ENCODE measurements at places on chromosomes 3 and 15.

DNA sequence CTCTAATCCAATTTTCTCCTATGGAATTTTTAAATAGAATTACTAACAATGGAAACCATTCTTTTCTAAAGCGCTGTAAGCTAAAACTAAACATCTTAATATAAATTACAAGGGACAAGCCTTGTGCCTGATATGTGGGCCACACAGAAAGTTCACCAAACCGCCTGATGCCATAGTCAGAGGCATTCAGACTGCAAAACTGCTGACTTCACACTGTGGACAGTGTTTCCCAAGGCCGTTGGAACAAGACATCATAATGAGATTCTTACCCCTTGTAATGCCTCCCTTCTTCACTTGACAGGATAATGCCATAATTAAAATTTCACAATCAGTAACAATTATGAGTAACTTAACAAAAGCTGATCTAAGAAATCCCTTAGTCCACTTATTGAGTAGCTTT, 14.9 kb downstream of the SH3GL3 start:
- DNase-seq: no peak
- no peaks in the 10 kb centered on the region for H3K36me3 ChIP-seq
- no peaks in the 10 kb centered on the region for H3K27me3 ChIP-seq
- no peak overlapping the region for H3K4me3 ChIP-seq
- H3K4me1 ChIP-seq: peaks cover 3% of the 10 kb centered on the region

GRCh38 chr3:69538281-69538680, 152.4 kb upstream of the FRMD4B start:
- peaks cover 20% of the 10 kb centered on the region for H3K4me1 ChIP-seq
- H3K27me3 ChIP-seq: peaks cover 50% of the 10 kb centered on the region
- no peak for DNase-seq
- H3K27ac ChIP-seq: no peak overlapping the region
- H3K4me3 ChIP-seq: no peak overlapping the region
- H3K36me3 ChIP-seq: no peaks in the 10 kb centered on the region

GRCh38 chr15:88654430-88655102, 15.8 kb downstream of the ISG20 start:
- H3K27me3 ChIP-seq: no peaks in the 10 kb centered on the region
- no peak overlapping the region for H3K4me3 ChIP-seq
- H3K36me3 ChIP-seq: no peaks in the 10 kb centered on the region
- DNase-seq: no peak
- H3K27ac ChIP-seq: no peak overlapping the region
- H3K4me1 ChIP-seq: peaks cover 5% of the 10 kb centered on the region

DNA sequence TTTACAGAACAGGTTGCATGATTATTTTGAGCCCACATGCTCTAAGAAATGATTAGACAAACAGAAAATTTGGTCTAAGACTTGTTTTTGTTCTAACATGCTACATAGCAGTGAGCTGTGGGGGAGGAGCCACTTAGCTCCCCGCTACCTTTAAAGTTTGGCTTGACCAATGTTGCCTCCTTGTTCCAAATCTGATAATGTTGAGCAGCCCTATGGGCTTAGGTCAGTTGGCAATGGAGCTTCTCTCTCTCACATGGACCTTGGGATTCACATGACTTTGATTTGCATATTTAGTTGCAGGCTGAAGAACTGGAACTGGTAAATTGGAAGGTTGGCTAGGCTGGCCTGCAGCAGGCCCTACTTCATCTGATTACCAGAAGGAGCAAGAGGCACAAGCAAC, 116.4 kb downstream of the EBLN2 start:
- no peak for DNase-seq
- no peaks in the 10 kb centered on the region for H3K27me3 ChIP-seq
- no peaks in the 10 kb centered on the region for H3K4me1 ChIP-seq
- H3K36me3 ChIP-seq: no peaks in the 10 kb centered on the region

DNA sequence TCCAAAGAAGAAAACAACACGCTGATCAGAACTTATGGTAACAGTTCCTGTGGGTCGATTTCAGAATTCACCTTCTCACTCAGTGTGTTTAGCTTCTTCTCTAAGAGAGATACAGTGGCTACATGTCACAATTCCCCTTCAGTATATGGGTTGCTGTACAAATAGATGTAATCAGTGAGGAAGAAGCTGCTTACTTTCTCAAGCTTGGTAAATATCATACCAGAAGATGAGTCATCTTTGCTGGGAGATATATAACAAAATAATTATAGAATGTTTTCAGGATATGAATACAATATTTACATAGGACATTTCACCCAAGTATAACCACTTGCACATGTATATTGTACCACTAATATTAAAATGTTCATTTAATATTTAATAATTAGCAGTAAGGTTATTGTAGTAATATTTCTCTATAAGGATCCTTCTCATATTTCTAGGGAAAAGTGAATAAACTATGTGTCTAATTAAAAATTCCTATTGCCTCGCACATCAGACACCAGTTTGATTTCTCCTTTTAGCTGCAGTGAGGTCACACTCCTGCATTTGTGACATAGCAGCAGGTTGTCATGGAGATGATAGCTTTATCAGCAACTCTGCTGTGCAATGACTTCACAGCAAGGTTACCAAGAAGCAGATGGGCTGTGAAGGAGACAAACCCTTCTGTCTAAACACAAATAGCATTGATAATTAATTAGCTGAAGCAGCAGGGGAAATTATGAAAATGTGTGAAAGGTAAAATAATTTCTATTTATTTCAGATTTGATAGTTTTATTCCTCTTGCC, 211.4 kb downstream of the TUSC7 start:
- H3K4me1 ChIP-seq: no peaks in the 10 kb centered on the region
- H3K4me3 ChIP-seq: no peak overlapping the region
- no peak for DNase-seq
- no peaks in the 10 kb centered on the region for H3K36me3 ChIP-seq

GRCh38 chr3:58666683-58667082, at the start of gene FAM3D:
FAM3D (minus strand) TSS chr3:58666774; CDS start chr3:58655563, 11,211 bp downstream.
- H3K27ac ChIP-seq: no peak within 1 kb of the TSS
- H3K4me1 ChIP-seq: no peaks in the 10 kb centered on the region
- DNase-seq: no peak

- no peaks in the 10 kb centered on the region for H3K27me3 ChIP-seq
- no peak overlapping the region for H3K4me3 ChIP-seq
- no peaks in the 10 kb centered on the region for H3K36me3 ChIP-seq
- no peak overlapping the region for H3K27ac ChIP-seq
- DNase-seq: no peak
- no peaks in the 10 kb centered on the region for H3K4me1 ChIP-seq
Measured at GRCh38 chr15:47384341-47384740, 333.0 kb upstream of the SEMA6D start.

DNA sequence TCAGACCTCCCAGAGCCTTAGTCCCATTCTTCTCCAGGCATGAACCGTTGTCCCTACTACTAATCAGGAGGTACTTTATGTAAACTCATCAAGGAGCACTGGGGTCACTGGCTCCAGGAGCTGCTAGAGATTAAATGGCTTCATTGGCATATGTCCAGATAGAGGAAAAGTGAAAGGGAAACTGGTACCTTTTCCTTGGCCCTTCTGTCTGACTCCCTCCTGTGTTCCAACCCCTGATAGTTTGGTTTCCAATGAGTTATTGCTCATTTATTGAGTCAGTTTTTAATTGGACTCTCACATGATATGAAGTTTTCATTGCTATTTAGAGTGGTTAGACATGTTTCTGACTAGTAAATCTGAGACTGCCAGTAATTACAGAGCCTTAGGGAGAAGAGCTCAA, 130.5 kb upstream of the BFSP2 start:
- no peak overlapping the region for H3K27ac ChIP-seq
- peaks cover 2% of the 10 kb centered on the region for H3K4me1 ChIP-seq
- H3K36me3 ChIP-seq: no peaks in the 10 kb centered on the region
- H3K4me3 ChIP-seq: no peak overlapping the region
- DNase-seq: no peak

DNA sequence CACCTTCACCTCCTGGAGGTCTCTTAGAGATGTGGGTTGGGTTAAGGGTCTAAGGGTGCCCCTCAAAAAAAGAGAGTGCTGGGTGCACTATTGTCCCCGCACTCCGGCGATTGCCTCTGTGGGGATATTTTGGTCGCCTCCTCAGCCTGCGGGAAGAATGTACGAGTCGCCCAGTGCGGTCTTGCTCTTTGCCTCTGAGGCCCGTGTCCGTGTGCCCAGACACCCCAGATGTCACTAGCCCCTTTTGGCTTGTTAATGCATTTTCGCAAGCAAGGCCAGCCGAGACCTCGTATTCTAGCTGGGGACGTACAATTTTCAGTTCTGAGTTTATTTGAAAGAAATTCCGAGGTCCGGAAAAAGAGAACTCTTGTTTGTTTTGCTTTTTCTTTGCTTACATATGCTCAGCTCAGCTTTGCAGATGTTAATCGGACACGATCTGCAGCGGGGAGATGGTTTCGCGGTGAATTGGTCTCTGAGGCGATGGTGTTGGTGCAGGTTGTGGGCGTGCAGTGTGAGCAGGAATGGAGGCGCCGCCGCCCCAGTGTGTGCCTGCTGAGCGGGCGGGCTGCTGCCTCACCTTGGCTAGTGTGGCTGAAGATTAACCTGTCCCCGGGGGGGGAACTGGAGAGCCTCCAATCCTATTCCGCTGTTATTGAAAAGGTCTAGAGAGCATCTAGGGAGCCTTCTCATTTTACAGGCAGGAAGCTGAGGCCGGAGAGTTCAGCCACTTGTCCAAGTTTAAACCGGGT, 1.4 kb downstream of the ST6GAL1 start:
- H3K27ac ChIP-seq: peak overlapping the region; percentile 87
- peak; percentile 40 for DNase-seq
- H3K27me3 ChIP-seq: no peaks in the 10 kb centered on the region
- peak overlapping the region; percentile 95 for H3K4me3 ChIP-seq
- peaks cover 4% of the 10 kb centered on the region for H3K36me3 ChIP-seq
- peaks cover 39% of the 10 kb centered on the region for H3K4me1 ChIP-seq

GRCh38 chr3:171001250-171001893, 25.1 kb downstream of the SLC2A2 start:
- no peaks in the 10 kb centered on the region for H3K4me1 ChIP-seq
- H3K36me3 ChIP-seq: no peaks in the 10 kb centered on the region
- no peak overlapping the region for H3K4me3 ChIP-seq
- H3K27ac ChIP-seq: no peak overlapping the region

GRCh38 chr3:192409201-192409837, 318.0 kb downstream of the FGF12 start:
- H3K4me3 ChIP-seq: peak overlapping the region; percentile 74
- H3K4me1 ChIP-seq: peaks cover 15% of the 10 kb centered on the region
- no peaks in the 10 kb centered on the region for H3K36me3 ChIP-seq
- peak; percentile 38 for DNase-seq
- H3K27me3 ChIP-seq: peaks cover 68% of the 10 kb centered on the region

- no peaks in the 10 kb centered on the region for H3K4me1 ChIP-seq
- H3K27me3 ChIP-seq: no peaks in the 10 kb centered on the region
- H3K27ac ChIP-seq: no peak overlapping the region
- no peaks in the 10 kb centered on the region for H3K36me3 ChIP-seq
Measured at GRCh38 chr3:19104459-19104858, 43.9 kb upstream of the KCNH8 start.

DNA sequence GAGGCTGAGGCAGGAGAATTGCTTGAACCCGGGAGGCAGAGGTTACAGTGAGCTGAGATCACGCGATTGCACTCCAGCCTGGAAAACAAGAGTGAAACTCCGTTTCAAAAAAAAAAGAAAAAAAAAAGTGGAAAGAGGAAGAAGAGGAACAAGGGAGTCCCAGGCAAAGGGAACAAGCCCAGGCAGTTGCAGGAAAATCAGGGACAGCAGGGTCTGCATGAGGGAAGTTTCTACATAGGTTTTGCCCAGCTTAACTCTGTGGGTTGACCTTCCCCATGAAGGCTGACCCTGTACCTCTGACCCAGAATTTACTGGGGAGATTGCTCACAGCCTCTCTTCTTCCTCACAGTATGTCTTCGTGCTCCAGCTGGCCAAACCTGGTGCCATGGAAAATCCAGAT, 12.3 kb downstream of the RBP1 start:
- no peak overlapping the region for H3K4me3 ChIP-seq
- no peak for DNase-seq
- H3K27me3 ChIP-seq: no peaks in the 10 kb centered on the region

DNA sequence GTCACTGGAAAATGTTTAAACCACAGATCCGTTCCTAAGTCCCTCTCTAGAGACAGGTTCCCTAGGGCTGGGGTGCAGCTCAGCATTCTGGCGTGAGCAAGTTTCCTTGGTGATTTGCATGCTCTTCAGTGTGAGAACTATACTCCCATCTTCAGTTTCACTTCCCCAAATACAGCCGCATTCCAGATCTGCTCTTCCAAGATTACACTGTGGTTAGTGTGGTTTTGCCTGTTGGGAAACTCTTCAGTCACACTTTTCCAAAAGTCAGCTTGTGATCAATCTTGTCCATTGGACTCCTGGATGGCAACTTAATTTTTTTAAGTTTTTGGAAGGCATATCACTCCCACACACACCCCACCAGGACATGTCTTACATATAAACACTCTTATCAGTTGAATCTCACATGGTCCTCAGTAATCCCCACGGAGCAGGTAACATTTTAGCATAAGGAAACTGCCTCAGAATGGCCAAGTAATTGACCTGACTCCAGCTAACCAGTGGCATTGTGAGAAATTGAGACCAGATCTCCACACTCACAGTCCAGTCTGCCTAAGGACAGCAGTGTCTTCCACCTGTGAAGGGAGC, 33.5 kb upstream of the PTPN23 start:
- DNase-seq: peak; percentile 53
- H3K36me3 ChIP-seq: peaks cover 16% of the 10 kb centered on the region

- H3K27ac ChIP-seq: no peak overlapping the region
- DNase-seq: no peak
- H3K4me3 ChIP-seq: no peak overlapping the region
- no peaks in the 10 kb centered on the region for H3K27me3 ChIP-seq
Measured at GRCh38 chr3:110815008-110815583, 256.5 kb upstream of the NECTIN3 start.

DNA sequence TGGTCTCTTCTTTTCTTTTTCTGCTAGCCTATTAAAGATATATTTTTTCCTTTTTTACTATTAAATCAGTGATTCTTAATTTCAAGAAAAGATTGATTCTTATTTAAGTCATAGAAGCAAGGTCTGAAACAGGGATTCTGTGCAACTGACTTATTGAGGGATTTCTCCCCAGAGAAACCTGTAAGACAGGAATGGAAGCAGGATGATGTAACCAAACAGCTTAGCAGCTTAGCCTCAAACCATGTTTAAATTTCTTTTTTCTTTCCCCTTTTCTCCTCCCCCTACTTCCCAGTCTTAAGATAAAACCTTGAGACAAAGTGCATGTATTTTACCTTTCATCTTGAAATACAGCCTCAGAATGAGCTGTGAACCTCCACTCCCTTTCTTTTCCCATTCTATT, 322.8 kb downstream of the NEK10 start:
- no peak overlapping the region for H3K27ac ChIP-seq
- no peaks in the 10 kb centered on the region for H3K27me3 ChIP-seq
- no peaks in the 10 kb centered on the region for H3K36me3 ChIP-seq
- no peak overlapping the region for H3K4me3 ChIP-seq
- no peak for DNase-seq
- H3K4me1 ChIP-seq: no peaks in the 10 kb centered on the region

GRCh38 chr3:50447290-50447840, 56.1 kb downstream of the CACNA2D2 start:
- no peaks in the 10 kb centered on the region for H3K36me3 ChIP-seq
- no peak for DNase-seq
- H3K27ac ChIP-seq: no peak overlapping the region
- H3K4me1 ChIP-seq: peaks cover 5% of the 10 kb centered on the region

GRCh38 chr3:4458961-4459360, 8.1 kb downstream of the SUMF1 start:
- H3K4me1 ChIP-seq: peaks cover 9% of the 10 kb centered on the region
- H3K27ac ChIP-seq: no peak overlapping the region
- H3K27me3 ChIP-seq: no peaks in the 10 kb centered on the region

GRCh38 chr3:61111825-61112224, 139.4 kb downstream of the FHIT start:
- no peaks in the 10 kb centered on the region for H3K36me3 ChIP-seq
- no peaks in the 10 kb centered on the region for H3K4me1 ChIP-seq
- DNase-seq: no peak
- H3K4me3 ChIP-seq: no peak overlapping the region
- no peak overlapping the region for H3K27ac ChIP-seq

All from common myeloid progenitor, CD34-positive (primary cell).